Activated naive CD4-positive, alpha-beta T cell treated with anti-CD3 and anti-CD28 coated beads, Interleukin-2, amount 10 ng/mL, durations not matched to agents 5 hours and 36 hours (primary cell): ENCODE measurements at places on chromosomes 4 and X. TPM values are rescaled to one million over a fixed set of nuclear protein-coding genes. Genes with fewer than 3 reads are reported as not detected.

RTL9 gene
- not detected for total RNA-seq

WNK3 gene
- 0.14 TPM for total RNA-seq

RNF150 gene
- not detected for total RNA-seq

NEIL3 gene
- total RNA-seq, result 27.5 TPM

KLF8 gene
- total RNA-seq, result 8.4 TPM

POF1B gene
- 0.15 TPM for total RNA-seq

DCAF4L1 gene
- 0.15 TPM for total RNA-seq

FAAH2 gene
- 1.7 TPM for total RNA-seq

RHOXF1 gene
- 0.53 TPM for total RNA-seq

LONRF3 gene
- total RNA-seq, result 1.1 TPM

DCLK2 gene
- not detected for total RNA-seq

MAGEA12 gene
- total RNA-seq, result not detected

ADRA2C gene
- not detected for total RNA-seq

MAGEE2 gene
- total RNA-seq, result not detected

CCDC120 gene
- total RNA-seq, result 7.5 TPM

MAGEA10 gene
- total RNA-seq, result not detected

MOSPD2 gene
- 10.3 TPM for total RNA-seq

POU4F2 gene
- total RNA-seq, result not detected

ZAR1 gene
- total RNA-seq, result not detected

EPGN gene
- not detected for total RNA-seq

ZNF711 gene
- 0.17 TPM for total RNA-seq

MAGEB2 gene
- total RNA-seq, result not detected

MMAA gene
- total RNA-seq, result 8.3 TPM

CORIN gene
- total RNA-seq, result 0.29 TPM

IL1RAPL2 gene
- total RNA-seq, result not detected

USP11 gene
- total RNA-seq, result 30.5 TPM

NLRP2B gene
- total RNA-seq, result not detected

TMEM131L gene
- 48.7 TPM for total RNA-seq

HAUS7 gene
- 38.7 TPM for total RNA-seq

REELD1 gene
- total RNA-seq, result 0.15 TPM

INPP4B gene
- total RNA-seq, result 77.3 TPM

NLGN4X gene
- total RNA-seq, result not detected

KIAA1210 gene
- total RNA-seq, result not detected

TREX2 gene
- total RNA-seq, result 2.4 TPM

NAT8L gene
- total RNA-seq, result 0.18 TPM

TMEM271 gene
- total RNA-seq, result not detected

SERTM2 gene
- not detected for total RNA-seq

MAGEB1 gene
- total RNA-seq, result not detected

LAMTOR3 gene
- 27.9 TPM for total RNA-seq

LNX1 gene
- not detected for total RNA-seq

SMIM10 gene
- total RNA-seq, result not detected

MXD4 gene
- total RNA-seq, result 27.0 TPM

RAB39B gene
- 7.8 TPM for total RNA-seq

COX7B2 gene
- not detected for total RNA-seq

SPANXA2 gene
- not detected for total RNA-seq

AFF2 gene
- 1.4 TPM for total RNA-seq

C4orf33 gene
- total RNA-seq, result 14.6 TPM

GUCY1B1 gene
- 0.10 TPM for total RNA-seq

TAF7L gene
- not detected for total RNA-seq

HERC5 gene
- total RNA-seq, result 11.6 TPM

PWWP3B gene
- total RNA-seq, result not detected
